ENCODE measurements at places on chromosomes 5 and 9. TPM values are rescaled to one million over a fixed set of nuclear protein-coding genes. Genes with fewer than 3 reads are reported as not detected.

DNA sequence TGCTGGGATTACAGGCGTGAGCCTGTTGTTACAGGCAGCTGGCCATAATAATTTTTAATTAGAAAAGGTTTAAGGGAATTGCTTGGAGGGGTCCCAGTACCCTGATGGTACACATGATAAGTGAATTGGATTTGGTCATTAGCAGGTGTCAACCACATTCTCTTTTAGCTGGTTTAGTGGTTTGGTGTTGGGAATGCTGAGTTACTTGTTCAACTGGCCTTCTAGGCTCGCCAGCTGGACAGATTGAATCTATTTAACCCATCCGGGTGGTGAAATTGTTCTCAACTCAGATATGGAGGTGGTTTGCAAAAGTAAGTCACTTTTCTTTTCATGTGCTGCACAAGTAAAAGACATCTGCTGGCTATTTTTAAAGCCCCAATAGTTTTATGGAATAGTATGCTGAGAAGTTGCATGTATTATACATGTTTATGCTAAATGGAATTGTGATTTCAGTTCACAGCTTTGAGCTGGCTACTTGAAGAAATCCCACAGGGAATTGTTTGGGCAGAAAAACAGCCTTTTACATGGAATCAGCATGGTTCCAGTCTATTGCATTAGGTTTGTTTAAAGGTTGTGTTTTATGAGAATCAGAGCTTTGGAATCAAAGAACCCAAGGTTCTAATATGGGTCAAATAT lies 149.8 kb upstream of the SLC28A3 start:
- no peak for DNase-seq

GRCh38 chr9:16328349-16328748 lies 542.1 kb downstream of the BNC2 start:
- no peak for DNase-seq

DNA sequence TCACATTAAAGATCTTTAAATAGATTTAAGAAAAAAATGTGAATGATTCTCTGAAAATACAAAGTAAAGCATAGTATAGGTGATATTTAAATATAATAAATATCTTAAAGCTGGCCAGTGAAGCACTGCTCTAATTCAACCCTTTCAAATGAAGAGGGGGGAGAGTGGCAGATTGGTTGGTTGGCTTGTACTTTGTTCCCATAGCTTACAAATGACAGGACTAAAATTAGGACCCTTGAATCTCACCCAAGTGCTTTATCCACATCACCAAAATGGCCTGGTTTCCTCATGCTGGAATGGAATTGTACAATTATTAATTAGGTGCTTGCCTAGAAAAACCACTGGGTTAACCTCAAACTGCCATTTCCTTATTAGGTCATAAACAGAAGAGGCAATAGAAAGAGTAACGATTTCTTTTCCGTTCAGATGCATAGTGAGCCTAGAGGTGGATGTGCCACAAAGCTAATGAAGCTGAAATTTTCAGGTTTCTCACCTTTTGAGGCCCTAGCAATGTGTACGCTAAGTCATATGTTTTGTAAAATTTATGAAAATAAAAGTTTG lies 354.5 kb upstream of the CDH6 start:
- no peak for DNase-seq

Gene GPR150
- polyA plus RNA-seq, result not detected

DNA sequence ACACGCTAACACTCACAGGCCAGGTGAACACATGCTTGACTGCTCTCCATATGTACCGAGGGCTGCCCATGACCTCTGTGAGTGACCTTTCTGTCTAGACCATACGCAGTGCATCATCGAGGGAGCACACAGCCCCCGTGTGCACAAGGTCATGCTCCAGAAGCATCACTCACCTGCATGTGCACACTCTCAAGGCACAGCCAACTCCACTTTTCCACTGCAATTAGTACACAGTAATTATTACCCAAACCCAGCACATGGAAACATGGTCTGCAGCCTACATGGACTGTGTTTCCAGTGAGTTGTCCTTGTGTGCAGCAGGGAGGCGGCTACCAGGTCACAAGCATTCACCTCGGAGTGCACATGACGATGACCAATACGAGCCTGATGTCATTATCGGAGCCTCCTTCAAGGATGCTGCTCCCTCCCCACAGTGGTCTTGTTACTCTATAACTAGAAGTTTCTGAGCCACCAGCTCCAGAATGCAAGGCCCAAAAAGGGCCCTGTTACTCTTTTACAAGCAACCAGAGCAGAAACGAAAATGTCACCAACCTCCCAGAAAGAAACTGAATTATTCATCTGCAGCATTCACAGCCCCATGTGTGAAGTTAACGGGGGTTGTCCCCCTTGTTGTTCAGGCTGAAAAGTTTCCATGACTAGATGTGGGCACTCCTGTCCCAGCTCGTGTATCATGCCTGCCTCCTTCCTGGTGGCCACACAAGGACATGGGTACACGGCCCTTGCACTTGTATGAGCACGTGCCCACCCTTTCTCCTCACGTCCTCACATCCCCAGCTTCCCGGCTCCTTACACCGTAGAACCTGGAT lies 31.2 kb downstream of the SEMA4D start:
- no peak for DNase-seq

DNA sequence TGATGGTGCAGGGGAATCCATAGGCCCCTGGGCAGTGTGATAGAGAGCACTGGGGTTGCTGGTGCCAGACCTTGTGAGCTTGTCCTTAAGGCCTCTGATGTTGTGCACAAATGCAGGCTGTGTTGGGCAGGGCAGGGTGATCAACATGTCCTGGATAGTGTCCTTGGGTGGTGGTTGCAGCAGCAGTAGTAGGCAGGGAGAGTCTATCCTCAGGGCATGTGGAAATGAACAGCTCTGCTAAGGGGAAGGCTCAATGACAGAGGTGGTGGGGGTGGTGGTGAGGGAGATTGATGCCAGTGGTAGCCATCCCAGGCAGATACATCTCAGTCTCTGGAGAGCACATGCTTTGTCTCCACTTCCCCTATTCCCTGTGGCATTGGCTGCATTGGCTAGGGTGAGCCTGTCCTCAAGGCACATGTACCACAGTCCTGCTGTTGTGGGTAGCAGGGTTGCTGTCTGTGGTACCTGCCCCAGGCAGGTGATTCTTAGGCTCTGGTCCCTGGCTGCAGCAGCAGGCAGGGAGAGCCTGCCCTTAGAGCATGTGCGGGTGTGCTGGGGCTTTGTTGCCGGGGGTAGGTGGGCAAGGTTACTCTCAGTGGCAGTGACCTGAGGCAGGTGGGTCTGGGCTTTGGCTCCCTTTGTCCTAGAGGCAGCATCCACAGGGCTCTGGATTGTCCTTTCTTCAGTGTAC lies 111.1 kb downstream of the WDR70 start:
- DNase-seq, result no peak

- no peak for DNase-seq
Measured at GRCh38 chr5:6774721-6775204, 61.5 kb downstream of the TENT4A start.

- no peak for DNase-seq
Measured at GRCh38 chr9:92769286-92769685, 4.7 kb upstream of the BICD2 start.

- no peak for DNase-seq
Measured at GRCh38 chr9:92648474-92648971, 21.4 kb downstream of the IPPK start.

DNA sequence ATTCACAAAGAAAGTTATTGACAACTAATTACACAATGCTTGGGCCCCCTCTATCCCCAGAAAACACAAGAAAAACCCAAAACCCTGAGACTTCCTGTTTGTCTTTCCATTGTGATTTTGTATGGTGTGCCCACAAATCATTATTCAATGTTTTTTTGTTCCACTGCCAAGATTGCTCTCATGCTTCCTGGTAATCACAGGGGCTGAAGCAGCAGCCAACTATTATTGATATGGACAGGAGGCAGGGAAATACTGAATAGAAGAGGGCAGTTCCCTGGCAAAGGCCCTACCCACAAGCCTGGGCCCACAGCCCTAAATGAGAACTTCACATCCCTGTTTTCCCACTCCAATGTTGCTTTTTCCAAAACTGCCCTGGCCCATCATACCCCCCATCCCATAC lies 21.5 kb upstream of the RFK start:
- DNase-seq, result no peak

All from left renal cortex interstitium (tissue), 4 donors.